Stimulated activated CD4-positive, alpha-beta T cell treated with anti-CD3 and anti-CD28 coated beads, Interleukin-1b, Interleukin-23, amount 100 ng/mL, for 48 hours (primary cell): ENCODE measurements at places on chromosomes 12 and 14.

DNA sequence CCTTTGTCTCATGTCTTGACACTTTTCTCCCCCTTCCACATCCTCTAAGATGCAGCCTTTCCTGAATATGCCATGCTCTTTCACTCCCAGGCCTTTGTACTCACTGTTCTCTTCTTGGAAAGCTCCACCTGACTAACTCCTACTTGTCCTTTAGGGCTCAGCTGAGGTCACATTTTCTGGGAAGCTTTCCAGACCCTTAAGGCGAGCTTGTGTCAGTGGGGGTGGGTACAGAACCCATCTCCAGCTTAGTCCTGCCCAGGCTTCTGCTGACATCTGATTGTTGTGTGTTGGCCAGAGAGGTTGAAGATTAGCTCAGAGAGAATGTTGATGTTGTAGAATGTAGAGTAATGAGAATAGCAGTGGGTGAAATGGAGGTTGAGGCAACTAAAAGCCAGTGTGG is 2.9 kb upstream of the TSFM start:
- DNase-seq, result no peak

GRCh38 chr12:116142936-116143898 is 134.3 kb downstream of the MED13L start:
- DNase-seq, result no peak

DNA sequence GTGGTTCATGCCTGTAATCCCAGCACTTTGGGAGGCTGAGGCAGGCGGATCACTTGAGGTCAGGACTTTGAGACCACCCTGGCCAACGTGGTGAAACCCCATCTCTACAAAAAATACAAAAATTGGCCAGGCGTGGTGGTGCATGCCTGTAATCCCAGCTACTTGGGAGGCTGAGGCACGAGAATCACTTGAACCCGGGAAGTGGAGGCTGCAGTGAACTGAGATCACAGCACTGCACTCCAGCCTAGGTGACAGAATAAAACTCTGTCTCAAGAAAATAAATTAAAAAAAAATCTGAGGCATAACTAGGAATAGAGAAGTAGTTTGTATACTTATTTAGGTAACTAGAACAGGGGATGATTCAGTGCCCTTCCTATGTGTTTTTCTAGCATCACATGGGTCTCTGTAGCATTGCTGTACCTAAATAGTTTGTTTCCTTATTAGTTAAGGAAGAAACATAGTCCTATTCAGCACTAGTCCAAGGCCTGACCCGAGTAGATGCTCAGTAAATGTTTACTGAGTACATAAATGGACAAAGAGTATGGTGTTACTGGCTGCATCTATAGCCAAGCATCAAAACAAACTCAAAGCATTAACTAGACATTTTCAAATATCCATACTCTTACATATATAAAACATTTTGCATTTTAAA is 21.7 kb downstream of the TAOK3 start:
- no peak for DNase-seq

- DNase-seq, result no peak
Observed at GRCh38 chr12:65867394-65867793, 43.1 kb downstream of the HMGA2 start.

- DNase-seq, result no peak
Observed at GRCh38 chr14:26887847-26888246, 290.0 kb upstream of the NOVA1 start.

DNA sequence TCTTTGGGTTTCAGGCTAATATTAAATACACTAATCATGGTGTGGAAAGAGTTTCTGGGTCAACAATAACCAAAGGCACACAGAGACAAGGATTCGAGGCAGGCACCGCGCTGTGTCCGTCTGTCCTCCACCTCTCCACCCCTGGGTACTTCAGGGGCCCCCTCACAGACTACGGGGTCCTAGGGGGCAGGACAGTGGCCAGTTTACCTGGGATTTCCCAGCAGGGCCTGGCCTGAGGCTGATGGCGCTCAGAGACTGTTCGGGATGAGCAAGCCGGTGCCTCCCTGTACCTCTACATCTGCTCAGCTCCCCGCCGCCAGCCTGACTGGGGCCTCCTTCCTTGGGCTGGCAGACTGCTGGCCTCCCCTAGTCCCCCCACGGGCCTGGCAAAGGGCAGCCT is 18.1 kb upstream of the EIF5 start:
- no peak for DNase-seq

DNA sequence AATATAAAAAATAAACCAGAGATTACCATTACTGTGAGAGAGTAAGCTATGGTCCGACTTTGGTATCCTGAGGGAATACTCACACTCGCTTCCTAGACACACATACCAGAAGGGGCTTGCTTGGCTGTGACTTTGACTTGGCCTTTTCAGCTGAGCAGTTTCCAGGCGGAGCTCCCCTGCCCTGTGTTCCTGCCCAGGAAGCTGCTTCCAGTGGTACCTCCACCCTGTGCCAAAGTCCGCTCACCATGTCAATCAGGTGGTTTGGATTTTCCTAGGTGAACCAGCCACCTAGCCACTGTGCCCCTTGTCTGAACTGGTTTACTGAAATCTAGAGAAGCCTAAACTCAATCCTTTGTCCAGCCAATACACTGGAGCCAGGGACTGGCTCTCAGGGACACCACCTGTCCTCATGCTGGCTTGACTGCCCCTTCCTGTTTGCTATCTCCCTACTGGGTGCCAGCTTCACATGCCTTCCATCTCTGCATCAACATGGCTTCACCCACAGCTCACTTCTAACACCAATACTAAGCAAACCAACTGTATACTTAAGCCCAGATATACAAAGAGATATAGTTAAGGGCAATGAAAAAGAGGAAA is 28.6 kb downstream of the MAX start:
- DNase-seq, result no peak

DNA sequence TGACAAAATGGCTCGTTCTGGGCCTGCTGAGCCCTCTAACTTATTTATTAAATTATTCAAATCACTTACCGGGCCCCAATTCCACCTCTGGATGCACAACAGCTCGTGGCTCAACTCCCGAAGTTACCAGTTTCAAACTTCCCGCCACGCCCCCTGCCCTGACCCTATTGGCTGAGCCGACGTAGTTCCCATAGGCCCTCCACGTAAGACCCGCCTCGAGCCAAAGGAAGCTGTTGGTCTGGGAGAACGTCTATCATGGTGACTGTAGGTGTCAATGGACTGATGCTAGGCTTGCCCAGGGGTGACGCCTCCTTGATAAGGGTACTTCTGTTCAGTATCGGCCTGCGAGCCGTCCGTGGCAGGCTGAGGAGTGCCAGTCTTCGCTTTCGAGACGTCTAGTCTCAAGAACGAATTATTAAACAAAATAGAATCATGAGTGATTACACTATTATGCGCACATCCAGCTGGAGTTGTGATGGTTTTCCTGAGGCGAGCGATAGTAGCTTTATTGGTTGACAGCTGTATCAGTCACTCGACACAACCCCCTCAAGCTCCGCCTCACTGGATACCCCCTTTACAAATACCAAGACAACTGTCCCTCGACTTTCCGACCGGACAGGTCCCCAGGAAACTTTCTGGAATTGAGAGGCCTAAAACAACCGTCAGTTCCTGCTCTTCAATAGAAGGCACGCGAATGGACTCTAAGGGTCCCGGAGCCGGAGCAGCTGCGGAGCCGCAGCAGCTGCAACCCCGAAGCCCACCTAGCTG is at the start of gene CDCA3:
CDCA3 (minus strand) TSS at position 134 of the 768 bp plus-strand sequence. CDS start 334 bp downstream, outside the sequence.
- peak; percentile 96 for DNase-seq

DNA sequence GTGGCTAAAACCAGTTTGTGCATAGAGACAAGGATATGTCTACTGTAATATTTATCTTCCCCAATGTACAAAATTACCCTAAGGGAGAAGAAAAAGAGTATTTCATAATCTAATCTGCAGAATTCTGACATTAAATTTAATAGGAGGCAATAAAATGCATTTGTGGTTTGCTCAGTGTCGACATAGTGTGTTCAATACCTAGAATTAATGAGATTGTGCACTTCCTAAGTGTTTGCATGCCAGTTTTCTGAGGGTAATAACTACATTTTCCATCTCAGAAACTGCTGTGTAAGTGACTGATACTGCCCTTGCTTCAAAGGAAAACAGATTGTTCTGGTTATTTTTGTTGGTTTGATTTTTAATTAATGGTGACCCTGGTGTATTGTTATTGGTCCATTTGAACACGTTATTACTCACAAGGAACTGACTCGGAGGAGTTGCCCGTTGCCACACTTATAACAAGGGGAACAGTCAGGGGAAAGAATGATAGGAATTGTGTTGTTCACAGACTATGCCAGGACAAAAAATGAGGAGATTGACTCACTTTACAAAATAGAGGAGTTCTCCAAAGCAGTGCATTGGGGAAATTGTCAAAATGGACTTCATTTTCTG is 960.3 kb upstream of the TMEM132C start:
- no peak for DNase-seq

DNA sequence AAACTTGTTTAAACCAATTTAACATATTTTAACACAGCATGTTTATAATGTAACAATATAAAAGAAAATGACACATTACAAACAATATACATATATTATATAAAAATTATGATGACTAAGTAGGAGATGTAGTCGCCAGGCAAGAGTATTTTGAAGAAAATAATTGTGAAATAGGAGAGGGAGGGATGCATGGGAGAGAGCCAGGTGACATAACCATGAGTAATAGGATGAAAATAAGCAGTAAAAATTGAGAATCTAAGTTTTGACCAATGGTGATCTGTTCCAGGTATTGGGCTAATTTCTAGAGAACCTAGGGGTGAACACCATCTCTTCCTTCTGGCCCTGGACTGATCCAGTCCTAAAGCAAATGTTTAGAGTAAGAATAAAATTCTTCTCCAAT is 315.2 kb upstream of the G2E3 start:
- no peak for DNase-seq

DNA sequence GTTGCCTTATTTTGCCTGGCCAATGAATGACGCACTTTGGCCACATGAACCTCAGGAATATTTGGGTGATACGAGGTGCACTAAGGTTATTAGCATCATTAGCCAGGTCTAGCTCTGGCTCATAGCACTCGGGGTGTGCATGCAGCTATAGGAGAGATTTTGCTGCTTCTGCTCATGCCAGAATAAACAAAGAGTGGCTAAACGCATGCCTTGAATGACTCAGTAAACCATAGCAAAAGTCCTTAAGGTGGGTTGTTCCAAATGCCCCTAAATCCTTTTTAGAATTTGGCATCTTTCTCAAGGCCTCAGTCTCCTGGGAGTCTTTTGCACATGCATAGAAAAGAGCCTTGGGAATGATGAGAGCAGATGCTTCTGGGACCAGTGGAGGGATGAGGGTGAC is 343.7 kb upstream of the FKBP4 start:
- DNase-seq, result no peak
